ENCODE measurements at places on chromosomes 3 and 15.

GRCh38 chr3:127590282-127590592 is 296 bp downstream of the TPRA1 start:
- no peak for DNase-seq

DNA sequence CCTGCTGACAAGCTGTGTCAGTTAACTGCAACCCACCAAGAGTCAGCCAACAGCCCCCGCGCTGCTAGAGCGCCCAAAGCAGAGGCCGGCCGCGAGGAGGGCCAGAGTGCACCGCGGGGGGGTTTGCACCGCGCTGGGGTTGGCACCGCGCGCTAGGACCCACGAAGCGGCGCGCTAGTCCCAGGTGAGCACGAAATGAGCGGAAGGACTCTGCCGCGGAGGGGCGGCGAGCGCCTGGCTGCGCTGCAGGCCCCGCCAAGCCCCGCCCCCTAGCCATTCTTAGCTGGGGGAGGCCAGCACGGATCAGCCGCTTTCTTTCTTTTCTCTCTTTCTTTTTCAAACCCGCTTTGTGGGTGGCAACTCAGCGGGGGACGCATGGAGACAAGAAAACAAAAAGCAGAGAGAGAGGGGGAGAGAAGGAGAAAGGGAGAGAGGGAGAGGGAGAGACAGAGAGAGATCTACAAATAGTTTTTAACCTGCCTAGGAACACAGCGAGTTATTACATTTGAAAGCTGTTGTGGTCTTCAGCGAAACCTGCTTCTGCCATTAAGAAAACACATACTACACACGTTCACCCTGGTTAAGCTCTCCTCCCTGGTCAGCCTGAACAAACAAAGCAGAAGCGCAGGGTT is 6.9 kb upstream of the FOXB1 start:
- no peak for DNase-seq

DNA sequence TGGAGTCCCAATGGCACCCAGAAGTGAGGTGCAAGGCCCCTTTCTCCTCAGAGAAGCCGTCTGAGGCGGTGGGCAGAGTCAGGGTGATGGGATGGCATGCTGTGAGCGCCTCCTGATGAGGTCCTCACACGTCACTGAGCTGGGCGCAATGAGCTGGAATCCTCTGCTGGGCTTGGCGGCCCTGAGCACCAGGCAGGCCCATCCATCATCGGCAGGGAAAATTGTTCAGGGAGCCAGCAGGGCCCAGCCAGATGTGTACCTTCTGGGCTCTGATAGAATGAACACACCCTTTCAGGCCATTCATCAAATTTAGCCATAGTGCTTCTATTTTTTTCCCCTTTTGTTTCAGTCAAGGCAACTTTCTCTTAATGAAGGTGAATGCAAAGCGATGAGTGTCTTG is 43.7 kb downstream of the FAM3D start:
- DNase-seq: no peak

GRCh38 chr3:98901119-98901391 is 440 bp downstream of the DCBLD2 start:
- DNase-seq: no peak

DNA sequence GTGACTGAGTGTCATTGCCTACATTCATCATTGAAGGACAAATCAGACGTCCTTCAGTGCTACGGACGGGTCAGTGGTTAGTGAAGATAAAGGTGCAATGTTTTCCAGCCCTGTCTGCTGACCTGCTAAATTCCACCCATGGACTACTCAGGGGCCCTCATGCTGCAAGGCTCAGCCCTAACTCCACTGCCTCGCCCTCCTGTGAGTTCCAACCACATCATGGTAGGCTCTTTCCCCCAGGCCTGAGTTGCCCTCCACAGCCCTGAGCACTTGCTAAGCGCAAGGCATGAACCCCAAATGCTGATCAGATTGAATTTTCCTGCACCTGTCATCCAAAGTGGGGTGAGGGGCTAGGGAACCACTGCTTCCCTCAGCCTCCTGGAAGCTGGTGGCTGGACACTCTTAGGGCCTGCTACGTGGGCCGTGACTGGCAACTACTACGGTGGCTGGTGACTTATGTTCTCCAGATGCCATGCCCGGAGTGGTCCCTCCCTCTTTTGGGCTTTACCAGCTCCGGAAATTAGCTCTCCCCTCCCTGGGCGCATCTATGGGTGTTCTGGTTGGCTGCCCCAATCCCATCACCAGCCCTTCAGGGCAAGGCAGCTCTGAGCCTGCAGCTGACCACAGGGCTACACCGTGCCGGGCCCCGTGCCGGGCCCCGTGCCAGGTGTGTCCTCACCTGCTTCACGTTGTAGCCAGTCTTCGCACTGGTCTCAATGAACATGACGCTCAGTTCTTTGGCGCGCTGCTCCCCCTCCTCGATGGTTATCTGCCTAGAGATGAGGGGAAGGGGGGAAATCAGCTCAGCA is 32.1 kb downstream of the SRPRB start:
- no peak for DNase-seq

- no peak for DNase-seq
Measured at GRCh38 chr3:141382571-141382970, 14.3 kb downstream of the ZBTB38 start.

DNA sequence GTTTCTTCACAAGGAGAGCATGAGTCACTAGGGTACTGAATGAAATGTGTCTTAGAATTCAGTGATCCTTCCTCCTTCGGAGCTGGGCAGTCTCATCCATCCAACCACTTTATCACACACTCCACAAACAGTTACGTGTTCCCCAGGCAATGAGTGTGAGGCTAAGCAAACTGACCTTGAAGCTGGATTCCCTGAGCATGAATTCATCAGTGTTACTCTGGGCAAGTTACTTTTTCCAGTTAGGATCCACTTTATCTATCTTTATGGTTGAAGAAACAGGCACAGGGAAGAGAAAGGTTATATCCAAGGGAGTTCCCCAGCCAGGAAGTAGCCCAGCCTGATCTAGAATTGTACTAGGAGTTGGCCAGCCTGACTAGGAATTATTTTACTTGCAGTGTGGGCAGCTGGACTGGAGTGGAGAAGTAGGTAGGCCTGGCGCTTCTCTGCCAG is 17.1 kb upstream of the GCNT3 start:
- no peak for DNase-seq

DNA sequence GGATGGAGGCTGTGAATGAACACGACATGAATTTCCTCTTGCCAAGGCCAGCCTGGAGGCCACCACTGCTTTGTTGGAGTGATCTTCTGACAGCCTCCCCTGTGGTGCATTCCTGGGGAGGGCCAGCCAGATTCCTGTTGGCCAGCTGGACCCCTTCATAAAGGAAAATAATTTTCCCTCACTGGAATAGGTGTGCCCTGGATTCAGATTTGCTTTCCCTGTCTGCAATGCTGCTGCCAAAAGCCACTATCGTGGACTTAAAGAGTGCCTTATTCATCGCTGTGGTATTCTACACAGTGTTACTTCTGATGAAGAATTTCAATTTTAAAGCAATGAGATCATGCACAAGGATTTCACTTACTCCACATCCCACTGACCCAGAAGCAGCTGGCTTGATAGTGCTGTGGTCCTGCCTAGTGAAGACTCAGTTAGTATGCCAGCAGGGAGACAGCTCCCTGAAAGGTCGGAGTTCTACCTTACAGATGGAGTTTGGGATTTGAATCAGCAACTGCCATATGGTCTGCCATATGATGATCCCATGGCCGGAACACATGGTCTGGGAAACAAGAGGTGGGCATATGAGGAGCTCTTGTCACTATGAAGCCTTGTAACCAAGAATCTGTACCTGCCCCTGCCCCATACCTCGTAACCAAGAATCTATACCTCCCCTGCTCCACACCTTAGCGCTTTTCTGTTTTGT is 145.2 kb downstream of the KLF13 start:
- DNase-seq: no peak
